ENCODE measurements at places on chromosomes 1 and 21.

DNA sequence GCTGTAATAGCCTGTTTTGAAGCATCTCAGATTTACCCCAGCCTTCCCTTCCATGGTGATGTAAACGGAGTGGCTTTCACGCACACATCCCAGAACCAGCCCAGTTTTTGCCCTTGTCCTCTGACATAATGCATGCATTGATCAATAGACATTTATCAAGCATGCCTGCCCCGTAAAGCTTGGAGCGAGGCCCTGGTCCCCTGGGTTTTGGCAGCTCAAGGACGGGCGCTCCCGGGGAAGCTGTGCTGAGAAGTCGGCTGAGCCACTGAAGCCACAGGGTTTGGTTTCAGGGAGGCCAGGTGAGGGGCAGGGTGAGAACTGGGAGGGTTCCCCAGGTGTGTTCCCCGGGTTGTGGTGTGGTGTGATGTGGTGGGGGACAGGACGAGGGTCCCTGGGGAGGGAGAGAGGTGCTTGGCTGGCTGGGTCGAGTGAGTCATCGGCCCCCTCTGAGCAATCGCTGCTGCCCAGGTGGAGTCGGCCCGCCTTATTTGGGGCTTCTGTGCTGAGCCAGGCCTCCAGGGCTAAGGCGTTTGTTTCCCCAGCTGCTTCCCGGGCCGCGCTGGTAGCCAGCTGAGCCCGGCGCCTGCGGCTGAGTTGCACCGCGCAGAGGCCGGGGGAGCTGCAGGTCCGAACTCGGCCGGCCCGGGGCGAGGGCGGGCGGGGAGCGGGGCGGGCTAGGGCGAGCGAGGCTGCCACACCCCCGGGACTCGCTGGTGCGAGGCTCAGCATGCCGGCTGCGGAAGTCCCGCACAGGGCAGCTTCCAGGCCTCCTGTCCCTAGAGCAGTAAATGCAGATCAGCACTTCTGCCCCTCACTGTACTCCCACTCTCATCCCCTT lies 23.6 kb downstream of the ATP2B4 start:
- peak; percentile 38 for DNase-seq

- DNase-seq = no peak
These were observed 477.6 kb downstream of the PTPRC start for GRCh38 chr1:199116488-199116887.

GRCh38 chr1:11143401-11143800 lies 43.7 kb upstream of the EXOSC10 start:
- no peak for DNase-seq

GRCh38 chr1:66426239-66426853 lies 107.6 kb upstream of the SGIP1 start:
- DNase-seq = no peak

DNA sequence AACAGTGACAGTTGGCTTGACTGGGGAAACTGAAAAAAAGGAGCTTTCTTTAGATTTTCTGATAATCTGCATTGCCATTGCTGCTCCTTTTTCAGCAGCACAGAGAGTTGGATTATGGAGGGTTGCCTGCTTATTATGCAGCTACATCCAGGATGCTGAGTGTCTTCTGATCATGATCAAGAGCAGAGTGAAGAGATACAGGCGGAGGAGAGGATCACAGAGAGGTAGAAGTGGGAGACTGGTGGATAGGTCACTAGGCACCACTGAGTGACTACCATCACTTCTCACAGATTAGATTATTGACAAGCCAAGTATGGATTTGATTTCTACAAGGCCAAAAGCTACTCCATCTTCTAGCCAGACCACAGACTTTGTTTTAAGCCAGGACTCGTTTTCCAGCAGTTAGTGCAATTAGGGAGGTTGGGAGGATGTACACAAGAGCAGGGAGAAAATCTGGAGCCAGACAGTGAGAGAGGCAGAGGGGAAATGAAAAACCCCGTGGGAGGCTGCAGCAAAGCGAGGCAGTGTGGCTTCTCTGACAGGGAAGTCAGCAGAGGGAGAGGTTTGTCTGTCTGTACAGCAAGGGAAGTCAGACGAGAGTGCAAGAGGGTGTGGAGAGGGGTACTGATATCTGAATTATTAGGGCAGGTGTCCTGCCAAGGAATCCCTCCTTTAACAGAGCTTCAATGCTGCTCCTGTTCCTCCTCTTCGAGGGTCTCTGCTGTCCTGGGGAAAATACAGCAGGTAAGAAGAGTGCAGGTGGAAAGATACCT lies at the start of gene CD1E:
CD1E (plus strand) TSS at position 592 of the 773 bp plus-strand sequence; CDS start at position 687, 95 bp downstream.
- DNase-seq = no peak
